ENCODE measurements at places on chromosomes 2 and 18. TPM values are rescaled to one million over a fixed set of nuclear protein-coding genes. Genes with fewer than 3 reads are reported as not detected.

DNA sequence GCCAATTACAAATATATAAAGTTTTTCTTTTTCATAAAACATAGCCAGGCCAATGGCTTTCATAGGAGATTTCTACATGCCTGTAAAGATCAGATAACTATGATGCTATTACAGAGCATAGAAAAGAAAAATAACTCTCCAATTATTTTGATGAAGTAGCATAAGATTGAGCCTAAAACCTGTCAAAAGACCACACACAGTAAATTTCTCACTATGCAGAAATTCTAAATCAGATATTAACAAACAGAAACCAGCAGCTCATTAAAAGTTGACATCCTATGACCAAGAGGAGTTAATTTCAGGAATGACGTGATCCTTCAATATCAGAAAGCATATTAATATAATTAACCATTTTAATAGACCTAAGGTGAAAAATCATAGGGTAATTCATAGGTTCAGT, 139.0 kb upstream of the PIEZO2 start:
- H3K27me3 ChIP-seq: no peaks in the 10 kb centered on the region
- no peaks in the 10 kb centered on the region for H3K36me3 ChIP-seq
- no peak overlapping the region for H3K27ac ChIP-seq
- H3K4me3 ChIP-seq: no peak overlapping the region
- H3K4me1 ChIP-seq: peaks cover 19% of the 10 kb centered on the region
- no peak for DNase-seq

GRCh38 chr2:127362971-127363370, 24.8 kb downstream of the MAP3K2 start:
- H3K27me3 ChIP-seq: no peaks in the 10 kb centered on the region
- H3K36me3 ChIP-seq: no peaks in the 10 kb centered on the region
- H3K4me3 ChIP-seq: no peak overlapping the region
- no peak overlapping the region for H3K27ac ChIP-seq
- H3K4me1 ChIP-seq: peaks cover 56% of the 10 kb centered on the region

GRCh38 chr2:120675460-120676130, 60.1 kb upstream of the GLI2 start:
- DNase-seq: no peak
- H3K27me3 ChIP-seq: peaks cover 24% of the 10 kb centered on the region
- H3K4me3 ChIP-seq: no peak overlapping the region
- no peaks in the 10 kb centered on the region for H3K36me3 ChIP-seq
- H3K27ac ChIP-seq: no peak overlapping the region

- H3K27ac ChIP-seq: peak overlapping the region; percentile 90
- H3K4me3 ChIP-seq: no peak overlapping the region
- H3K4me1 ChIP-seq: peaks cover 22% of the 10 kb centered on the region
- no peaks in the 10 kb centered on the region for H3K36me3 ChIP-seq
- no peak for DNase-seq
Observed at GRCh38 chr2:227406177-227407031, 18.7 kb upstream of the SCYGR1 start.

DNA sequence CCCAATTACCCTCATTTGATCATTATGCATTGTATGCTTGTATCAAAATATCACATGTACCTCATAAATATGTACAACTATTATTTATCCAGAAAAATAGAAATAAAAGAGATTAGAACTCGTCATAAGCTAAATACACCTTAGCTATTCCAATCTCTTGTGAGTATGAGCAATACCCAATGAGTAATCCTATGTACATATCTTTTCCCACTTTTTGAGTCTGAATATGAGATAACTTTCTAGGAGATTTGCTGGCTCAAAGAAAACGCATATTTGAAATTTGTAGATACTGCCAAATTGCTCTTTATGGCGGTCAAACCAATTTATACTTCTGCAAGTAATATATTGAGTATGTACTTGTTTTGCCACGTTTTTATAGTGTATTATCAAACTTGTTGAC, 24.1 kb downstream of the PRKD3 start:
- H3K4me3 ChIP-seq: no peak overlapping the region
- peaks cover 18% of the 10 kb centered on the region for H3K4me1 ChIP-seq
- H3K27ac ChIP-seq: no peak overlapping the region
- no peaks in the 10 kb centered on the region for H3K27me3 ChIP-seq

- H3K4me1 ChIP-seq: no peaks in the 10 kb centered on the region
- no peak overlapping the region for H3K27ac ChIP-seq
- DNase-seq: no peak
Observed at GRCh38 chr18:68017385-68017784, 500.9 kb upstream of the DSEL start.

DNA sequence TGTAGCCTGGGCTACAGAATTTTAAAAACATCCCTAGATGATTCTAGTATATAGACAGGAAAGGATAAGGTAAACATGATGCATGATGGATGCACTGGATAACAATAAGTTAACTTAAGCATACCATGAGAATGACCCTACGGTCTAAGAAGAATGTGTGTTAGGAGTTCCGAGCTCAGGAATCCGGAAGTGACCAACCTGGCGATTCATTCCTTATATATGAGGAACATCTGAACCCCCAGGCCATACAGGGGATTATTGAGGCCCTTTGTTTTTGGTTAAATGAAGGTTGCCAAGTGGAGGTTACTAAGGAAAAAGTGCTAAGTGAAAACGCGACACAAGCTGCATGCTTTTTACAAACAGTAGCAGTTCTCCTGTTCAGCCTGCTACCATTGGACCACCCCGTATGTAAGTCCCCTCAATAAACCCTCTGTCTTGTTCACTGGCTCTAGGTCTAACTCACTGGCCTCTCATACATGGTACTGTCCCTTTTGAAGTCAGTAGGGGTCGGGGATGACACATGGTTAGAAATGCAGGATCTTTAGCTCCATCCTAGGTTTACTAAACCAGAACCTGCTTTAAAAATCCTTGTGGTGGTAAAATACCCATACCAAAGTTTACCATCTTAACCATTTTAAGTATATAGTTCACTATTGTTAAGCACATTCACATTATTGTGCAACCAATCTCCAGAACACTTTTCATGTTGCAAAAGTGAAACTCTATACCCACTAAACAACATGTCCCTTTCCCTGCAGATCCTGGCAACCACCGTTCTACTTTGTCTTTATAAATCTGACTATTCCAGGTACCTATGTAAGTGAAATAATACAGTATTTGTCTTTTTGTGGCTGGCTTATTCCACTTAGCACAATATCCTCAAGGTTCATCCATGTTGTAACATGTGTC, 111.0 kb upstream of the MAP4K3 start:
- H3K27ac ChIP-seq: no peak overlapping the region
- peaks cover 9% of the 10 kb centered on the region for H3K4me1 ChIP-seq
- no peaks in the 10 kb centered on the region for H3K36me3 ChIP-seq
- DNase-seq: no peak
- no peak overlapping the region for H3K4me3 ChIP-seq

- no peak for DNase-seq
- H3K27ac ChIP-seq: no peak overlapping the region
- no peaks in the 10 kb centered on the region for H3K4me1 ChIP-seq
- H3K27me3 ChIP-seq: peaks cover 27% of the 10 kb centered on the region
- H3K36me3 ChIP-seq: no peaks in the 10 kb centered on the region
Observed at GRCh38 chr2:137886083-137886831, 78.0 kb upstream of the HNMT start.

DNA sequence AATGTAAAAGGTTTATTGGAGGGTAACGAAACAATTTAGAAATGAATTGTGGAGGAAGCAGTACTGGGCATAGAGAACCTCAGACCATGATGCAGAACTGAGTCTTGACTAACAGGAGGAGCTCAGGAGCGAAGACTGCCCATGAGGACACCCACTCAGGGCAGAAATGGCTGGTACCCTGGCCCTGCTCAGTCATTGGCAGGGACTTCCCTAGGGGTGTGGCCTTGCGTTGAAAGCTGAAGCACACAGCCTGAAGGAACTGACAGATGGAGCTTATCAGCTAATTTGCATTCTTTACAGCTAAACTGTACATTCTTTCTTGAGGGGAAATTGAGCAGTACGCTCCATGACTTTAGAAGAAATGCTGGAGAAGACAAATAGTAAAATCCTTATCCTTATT, 57.1 kb downstream of the PDK1 start:
- H3K36me3 ChIP-seq: peaks cover 2% of the 10 kb centered on the region
- H3K27me3 ChIP-seq: no peaks in the 10 kb centered on the region
- no peak overlapping the region for H3K27ac ChIP-seq
- H3K4me3 ChIP-seq: no peak overlapping the region
- no peak for DNase-seq

DNA sequence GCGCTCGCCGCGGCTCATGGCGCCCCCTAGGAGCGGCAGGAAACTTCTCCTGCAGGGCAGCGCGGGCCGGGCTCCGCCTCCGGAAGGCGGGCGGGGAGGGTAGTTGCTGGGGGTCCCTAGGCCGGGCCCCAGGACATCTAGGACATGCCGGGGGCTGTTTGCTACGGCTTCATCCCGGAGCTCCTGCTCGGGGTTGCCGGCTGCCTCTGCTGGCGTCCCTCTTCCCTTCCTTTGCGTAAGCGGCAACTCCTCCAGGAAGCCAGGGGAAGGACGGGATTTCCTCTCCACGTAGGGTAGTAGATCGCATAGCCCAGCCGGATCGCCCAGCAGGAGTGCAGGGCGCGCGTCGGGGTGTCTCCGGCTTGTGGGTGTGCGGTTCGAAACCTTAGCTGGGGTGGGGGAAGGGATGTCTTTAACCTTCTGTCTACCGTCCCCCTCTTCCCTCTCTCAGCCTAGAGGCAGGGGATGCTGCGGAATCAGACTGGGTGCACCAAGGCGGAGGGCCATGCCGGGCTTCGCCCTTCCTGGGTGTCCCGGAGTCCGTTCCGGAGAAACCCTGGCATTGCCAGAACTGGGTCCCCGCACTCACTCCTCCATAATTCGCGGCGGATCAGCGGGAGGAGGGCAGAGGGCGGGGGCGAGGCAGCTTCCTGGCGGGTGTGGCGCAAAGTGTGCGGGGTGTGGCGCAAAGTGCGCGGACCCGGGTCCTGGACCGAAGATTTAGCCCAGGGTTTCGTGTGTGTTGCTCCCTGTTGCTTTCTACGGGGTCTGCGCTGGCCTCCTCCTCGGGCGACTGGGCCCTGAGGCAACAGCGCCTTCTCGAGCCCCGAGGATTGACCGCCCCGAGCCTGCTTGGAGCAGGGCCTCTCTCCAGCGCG, 12.2 kb upstream of the SKOR2 start:
- H3K36me3 ChIP-seq: no peaks in the 10 kb centered on the region
- DNase-seq: peak; percentile 70
- H3K27me3 ChIP-seq: peaks cover 78% of the 10 kb centered on the region
- no peak overlapping the region for H3K27ac ChIP-seq
- peaks cover 6% of the 10 kb centered on the region for H3K4me1 ChIP-seq
- H3K4me3 ChIP-seq: no peak overlapping the region

GRCh38 chr2:72759755-72760154, 66.1 kb downstream of the EXOC6B start:
- DNase-seq: no peak
- no peaks in the 10 kb centered on the region for H3K27me3 ChIP-seq
- peaks cover 18% of the 10 kb centered on the region for H3K4me1 ChIP-seq
- H3K36me3 ChIP-seq: peaks cover 20% of the 10 kb centered on the region

DNA sequence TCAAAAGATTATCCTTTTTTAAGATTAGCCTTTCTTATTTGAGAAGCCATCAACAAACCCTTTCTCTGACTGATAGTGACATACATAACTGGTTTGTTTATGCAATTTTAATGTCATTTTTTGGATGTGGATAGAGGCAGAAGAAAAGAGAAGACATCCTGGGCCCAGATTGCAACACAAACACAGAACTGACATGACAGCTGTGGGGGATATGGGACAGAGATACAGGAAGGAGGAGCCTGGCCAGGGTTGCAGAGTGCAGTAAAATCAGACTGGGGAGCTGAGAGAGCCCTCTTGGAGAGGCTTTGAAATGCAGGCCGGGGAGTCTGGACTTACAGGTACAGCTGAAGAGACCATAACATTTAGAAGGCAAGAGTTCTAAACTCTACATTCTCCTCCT, 65.1 kb downstream of the SIGLEC15 start:
- no peak overlapping the region for H3K27ac ChIP-seq
- DNase-seq: no peak
- H3K36me3 ChIP-seq: peaks cover 13% of the 10 kb centered on the region
- peaks cover 6% of the 10 kb centered on the region for H3K4me1 ChIP-seq

- no peak for DNase-seq
- no peaks in the 10 kb centered on the region for H3K4me1 ChIP-seq
- H3K27ac ChIP-seq: no peak overlapping the region
Observed at GRCh38 chr2:156110890-156111289, 221.6 kb downstream of the NR4A2 start.

GRCh38 chr18:74828200-74828599, 230.5 kb downstream of the ZNF407 start:
- H3K36me3 ChIP-seq: peaks cover 6% of the 10 kb centered on the region
- no peaks in the 10 kb centered on the region for H3K4me1 ChIP-seq
- no peak overlapping the region for H3K4me3 ChIP-seq
- no peaks in the 10 kb centered on the region for H3K27me3 ChIP-seq
- H3K27ac ChIP-seq: no peak overlapping the region

- no peak overlapping the region for H3K27ac ChIP-seq
- H3K4me3 ChIP-seq: no peak overlapping the region
- H3K4me1 ChIP-seq: peaks cover 9% of the 10 kb centered on the region
- H3K27me3 ChIP-seq: no peaks in the 10 kb centered on the region
Observed at GRCh38 chr2:75494137-75494769, 66.5 kb downstream of the EVA1A start.

DNA sequence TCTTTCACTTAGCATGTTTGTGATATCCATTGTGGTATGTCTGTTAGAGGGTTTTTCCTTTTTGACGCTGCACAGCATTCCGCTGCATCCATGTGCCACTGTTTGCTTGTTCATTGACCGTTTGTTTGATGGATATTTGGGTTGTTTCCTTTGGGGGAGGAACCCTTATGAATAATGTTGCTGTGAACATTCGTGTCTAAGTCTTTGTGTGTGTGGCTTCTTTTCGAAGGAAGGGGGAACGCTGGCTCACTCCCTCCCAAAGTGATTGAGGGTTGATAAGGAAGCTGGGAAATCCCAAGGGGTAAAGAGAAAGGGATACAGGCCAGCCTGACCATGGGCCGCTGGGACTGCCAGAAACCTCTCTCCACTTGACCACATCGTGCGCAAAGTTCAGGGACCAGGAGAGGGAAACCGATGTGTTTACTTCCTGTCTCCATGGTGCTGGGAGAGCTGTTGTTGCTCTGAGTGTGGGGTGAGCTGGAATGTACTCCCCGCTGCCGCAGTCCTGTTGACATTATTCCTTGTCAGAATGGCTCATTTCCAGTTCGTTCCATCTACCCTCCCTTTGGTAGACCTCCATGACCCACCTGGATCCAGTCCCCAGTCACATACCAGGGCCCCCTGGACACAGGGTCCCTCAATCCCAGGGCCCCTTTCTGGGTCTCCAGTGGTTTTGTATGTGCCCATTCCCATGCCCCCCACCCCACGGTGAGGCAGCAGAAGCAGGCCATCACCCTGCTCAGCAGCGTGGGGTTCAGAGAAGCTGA, 39.6 kb downstream of the HS1BP3 start:
- H3K4me3 ChIP-seq: no peak overlapping the region
- peak; percentile 54 for DNase-seq
- peaks cover 5% of the 10 kb centered on the region for H3K36me3 ChIP-seq
- H3K27me3 ChIP-seq: no peaks in the 10 kb centered on the region
- peaks cover 23% of the 10 kb centered on the region for H3K4me1 ChIP-seq

Gene ACMSD
- not detected for total RNA-seq

Gene RTP5
- not detected for total RNA-seq

Gene NAT8
- total RNA-seq: not detected

Gene INPP5D
- total RNA-seq: 0.20 TPM

Gene MSGN1
- total RNA-seq: not detected

Gene STPG4
- 0.25 TPM for total RNA-seq

Gene WDR54
- 10.4 TPM for total RNA-seq

Gene HOXD13
- not detected for total RNA-seq

Gene ARHGEF4
- 6.3 TPM for total RNA-seq

Gene BCL11A
- 15.4 TPM for total RNA-seq

Gene KCNG2
- total RNA-seq: not detected

Gene SCN1A
- not detected for total RNA-seq

Gene CHMP1B
- 32.5 TPM for total RNA-seq

Gene KATNAL2
- total RNA-seq: 9.3 TPM

Gene GPC1
- 261 TPM for total RNA-seq

Gene ORC4
- 29.8 TPM for total RNA-seq

Gene TPO
- not detected for total RNA-seq

Gene KCNE4
- total RNA-seq: 22.3 TPM

Data from chondrocyte (in vitro differentiated cells).